ENCODE measurements at places on chromosomes 5 and 9. TPM values are rescaled to one million over a fixed set of nuclear protein-coding genes. Genes with fewer than 3 reads are reported as not detected.

LTC4S gene
- total RNA-seq, result 1.2 TPM

TLR4 gene
- 9.1 TPM for total RNA-seq

DOCK8 gene
- 4.4 TPM for total RNA-seq

MYMK gene
- total RNA-seq, result not detected

NSG2 gene
- total RNA-seq, result 0.38 TPM

RPL12 gene
- 1,189 TPM for total RNA-seq

PCDHA1 gene
- total RNA-seq, result not detected

TBCA gene
- 222 TPM for total RNA-seq

ARHGEF37 gene
- total RNA-seq, result 1.4 TPM

ANKDD1B gene
- 0.41 TPM for total RNA-seq

MSX2 gene
- total RNA-seq, result 5.6 TPM

PRSS3 gene
- total RNA-seq, result not detected

- no peak for DNase-seq
Measured at GRCh38 chr5:40679913-40680681, at the start of gene PTGER4. Gene PTGER4 (plus strand): TSS chr5:40679915. CDS start chr5:40680994, 1,079 bp downstream.

DNA sequence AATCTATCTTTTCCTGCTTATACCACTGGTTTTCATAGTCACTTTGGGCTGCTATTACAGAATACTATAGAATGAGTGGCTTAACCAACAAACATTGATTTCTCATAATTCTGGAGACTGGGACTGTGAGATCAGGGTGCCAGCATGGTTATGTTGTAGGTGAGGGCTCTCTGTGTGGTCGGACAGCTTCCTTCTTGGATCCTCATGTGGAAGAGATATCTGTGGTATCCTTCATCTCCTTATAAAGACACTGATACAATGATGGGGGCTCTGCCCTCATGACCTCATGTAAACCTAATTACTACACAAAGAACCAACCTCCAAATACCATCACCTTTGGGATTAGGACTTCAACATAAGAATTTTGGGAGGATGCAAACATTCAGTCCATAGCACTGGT, 13.9 kb upstream of the PRLR start:
- no peak for DNase-seq

GRCh38 chr5:93596676-93597490, 13.9 kb downstream of the NR2F1 start:
- DNase-seq, result no peak

DNA sequence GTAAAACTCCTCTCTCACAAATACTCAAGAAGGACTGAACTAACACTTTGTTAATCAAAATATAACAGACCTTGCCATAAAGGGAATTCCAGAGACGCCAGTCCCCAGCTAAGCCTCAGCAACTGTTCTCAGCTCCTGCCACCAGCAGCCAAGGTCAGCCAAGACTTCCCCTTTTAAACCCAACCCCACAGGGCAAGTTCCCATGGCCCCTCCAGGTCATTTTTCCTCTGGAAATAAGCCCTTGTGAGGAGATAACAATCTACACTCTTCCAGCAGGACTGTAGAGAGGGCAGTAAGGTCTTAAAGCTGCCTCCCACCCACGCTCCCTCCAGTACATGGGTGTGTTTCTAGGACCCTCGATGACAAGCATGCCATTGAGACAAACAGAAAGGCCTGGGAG, 78.3 kb downstream of the DPYSL3 start:
- no peak for DNase-seq

- no peak for DNase-seq
Measured at GRCh38 chr5:151886546-151887275, 37.9 kb downstream of the GLRA1 start.

GRCh38 chr5:140346348-140347221, at the start of gene HBEGF:
Gene HBEGF (minus strand): TSS chr5:140346603. CDS start chr5:140346328, 275 bp downstream.
- DNase-seq, result peak; percentile 42

- DNase-seq, result peak; percentile 41
Measured at GRCh38 chr9:121568343-121569265, 69.0 kb upstream of the GGTA1 start.

- DNase-seq, result no peak
Measured at GRCh38 chr5:67548520-67549295, 352.1 kb upstream of the CD180 start.

DNA sequence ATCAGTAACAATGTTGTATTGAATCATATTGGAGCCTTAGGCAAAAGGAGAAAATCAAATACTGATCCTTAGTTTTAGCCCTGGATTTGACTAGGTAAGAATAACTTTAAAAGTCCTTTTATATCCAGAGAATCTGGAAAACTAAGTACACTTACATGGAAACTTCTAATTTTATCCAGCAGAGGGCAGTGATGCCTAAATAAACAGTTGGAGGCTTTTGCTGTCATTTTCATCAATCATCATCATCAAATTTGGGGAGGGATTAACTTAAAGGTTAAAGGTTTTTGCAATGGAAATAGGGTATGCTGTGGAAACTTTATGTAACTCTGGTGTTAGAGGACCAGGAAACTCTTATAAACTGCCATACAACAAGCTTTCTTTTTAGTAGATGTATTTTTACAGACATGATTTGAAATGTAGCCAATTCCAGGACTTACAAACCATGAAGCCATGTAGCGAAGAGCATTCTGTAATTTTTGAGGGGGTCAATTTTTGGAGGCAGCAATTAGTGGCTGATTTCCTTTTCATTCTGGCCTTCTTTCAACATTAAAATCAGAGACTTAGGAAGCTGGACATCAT, 112.7 kb downstream of the OSTF1 start:
- DNase-seq, result peak; percentile 17

- DNase-seq, result no peak
Measured at GRCh38 chr5:150616024-150616470, 24.4 kb upstream of the SYNPO start.

DNA sequence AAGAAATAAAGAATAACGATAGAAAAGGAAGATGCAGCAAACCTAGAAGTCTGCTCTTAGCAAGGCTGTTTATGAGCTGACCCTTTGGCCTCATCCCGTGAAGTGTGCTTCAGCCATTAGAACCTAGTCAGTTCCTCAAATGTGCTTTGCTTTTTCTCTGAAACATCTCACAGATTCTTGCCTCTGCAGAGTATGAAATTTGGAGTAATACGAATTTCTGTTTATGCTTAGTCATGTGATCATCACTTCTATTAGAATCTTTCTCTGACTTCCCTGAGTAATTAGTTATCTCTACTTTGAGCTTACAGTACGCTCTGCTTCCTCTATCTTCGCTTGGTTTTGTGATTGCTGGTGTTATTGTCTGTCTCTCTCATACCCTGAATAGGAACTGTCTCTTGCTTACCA, 11.3 kb downstream of the CYSTM1 start:
- no peak for DNase-seq

- peak; percentile 99 for DNase-seq
Measured at GRCh38 chr9:115035841-115036612, 81.9 kb downstream of the TNC start.

- DNase-seq, result no peak
Measured at GRCh38 chr5:68405784-68406743, 190.5 kb downstream of the PIK3R1 start.

- no peak for DNase-seq
Measured at GRCh38 chr5:124410539-124411488, 335.6 kb downstream of the ZNF608 start.

- peak; percentile 94 for DNase-seq
Measured at GRCh38 chr5:172798422-172799215, 27.6 kb upstream of the DUSP1 start.

GRCh38 chr5:152883066-152883775, 478.1 kb upstream of the NMUR2 start:
- DNase-seq, result no peak

- DNase-seq, result no peak
Measured at GRCh38 chr5:112245656-112246055, 173.4 kb downstream of the EPB41L4A start.

- no peak for DNase-seq
Measured at GRCh38 chr9:112005939-112006338, 109.3 kb downstream of the UGCG start.

DNA sequence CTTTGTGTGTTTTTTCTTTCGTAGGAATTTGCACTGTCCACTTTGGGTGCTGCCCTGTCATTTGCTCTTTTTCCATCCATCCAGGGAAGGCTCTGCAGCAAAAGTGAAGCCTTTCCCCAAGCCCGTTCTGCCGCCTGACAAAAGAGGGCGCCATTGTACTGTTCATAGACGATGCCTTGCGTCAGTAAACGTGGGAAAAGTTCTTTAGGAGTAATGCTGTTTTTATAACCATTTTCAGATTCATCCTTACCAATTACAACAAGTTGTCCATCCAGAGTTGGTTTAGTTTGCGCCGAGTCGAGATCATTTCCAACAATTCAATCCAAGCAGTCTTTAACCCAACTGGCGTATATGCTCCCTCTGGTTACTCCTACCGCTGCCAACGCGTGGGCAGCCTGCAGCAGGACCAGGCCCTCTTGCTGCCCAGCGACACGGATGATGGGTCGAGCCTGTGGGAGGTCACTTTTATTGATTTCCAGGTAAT, 34.3 kb upstream of the RPS23 start:
- peak; percentile 64 for DNase-seq

DNA sequence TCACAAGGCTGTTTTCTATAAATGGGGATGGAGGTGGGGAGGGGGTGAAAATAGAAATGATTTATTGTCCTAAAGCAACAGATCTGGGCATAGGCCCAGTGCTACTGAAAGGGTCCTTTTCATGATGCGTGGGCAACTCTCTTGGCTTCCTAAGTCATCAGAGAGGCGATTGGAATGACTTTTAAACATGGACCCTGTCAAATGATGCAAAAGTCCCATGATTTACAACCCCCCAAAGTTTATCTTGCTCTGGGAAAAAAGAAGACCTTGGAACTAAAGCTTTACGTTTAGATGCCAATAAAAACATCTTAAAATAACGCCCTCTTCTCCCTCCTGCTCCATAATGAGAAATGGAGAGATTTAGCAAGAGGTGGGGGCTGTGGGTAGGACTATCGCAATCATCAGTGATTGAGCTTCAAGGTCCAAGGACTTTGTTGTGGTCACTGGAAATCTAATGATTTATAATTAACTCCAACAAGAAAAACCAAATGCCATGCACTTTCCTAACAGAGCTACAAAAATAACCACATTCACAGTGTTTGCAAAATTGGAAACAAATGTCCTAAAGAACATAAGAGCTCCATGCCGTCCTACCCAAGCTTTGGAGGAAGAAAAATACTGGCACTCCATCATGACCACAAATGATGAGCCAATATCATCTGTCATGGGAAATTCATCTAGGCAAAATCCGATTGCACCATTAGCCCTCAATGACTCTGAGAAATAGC, 167.5 kb upstream of the CLINT1 start:
- peak; percentile 90 for DNase-seq

DNA sequence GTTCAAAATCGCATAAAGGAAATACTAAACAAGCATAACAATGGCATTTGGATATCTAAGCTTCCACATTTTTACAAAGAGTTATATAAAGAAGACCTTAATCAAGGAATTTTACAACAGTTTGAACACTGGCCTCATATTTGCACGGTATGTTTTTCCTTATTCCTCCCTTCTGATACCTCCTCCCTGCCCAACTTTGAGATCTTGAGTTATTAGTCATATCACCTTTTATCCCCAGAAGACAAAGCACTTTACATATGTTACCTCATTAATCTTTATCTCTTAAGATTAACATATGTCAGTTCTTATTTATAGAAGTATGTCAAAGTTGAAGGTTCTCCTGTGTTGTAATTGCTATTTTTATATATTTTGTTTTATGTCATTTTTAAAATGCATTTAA, 29.8 kb downstream of the TDRD7 start:
- DNase-seq, result peak; percentile 1

- DNase-seq, result no peak
Measured at GRCh38 chr9:71936066-71936465, 24.6 kb downstream of the C9orf85 start.

- DNase-seq, result peak; percentile 75
Measured at GRCh38 chr5:10467281-10468198, 25.9 kb downstream of the ROPN1L start.

GRCh38 chr9:132237481-132237880, 75.6 kb downstream of the NTNG2 start:
- no peak for DNase-seq

GRCh38 chr5:45697201-45697600, 1.0 kb upstream of the HCN1 start:
- no peak for DNase-seq

DNA sequence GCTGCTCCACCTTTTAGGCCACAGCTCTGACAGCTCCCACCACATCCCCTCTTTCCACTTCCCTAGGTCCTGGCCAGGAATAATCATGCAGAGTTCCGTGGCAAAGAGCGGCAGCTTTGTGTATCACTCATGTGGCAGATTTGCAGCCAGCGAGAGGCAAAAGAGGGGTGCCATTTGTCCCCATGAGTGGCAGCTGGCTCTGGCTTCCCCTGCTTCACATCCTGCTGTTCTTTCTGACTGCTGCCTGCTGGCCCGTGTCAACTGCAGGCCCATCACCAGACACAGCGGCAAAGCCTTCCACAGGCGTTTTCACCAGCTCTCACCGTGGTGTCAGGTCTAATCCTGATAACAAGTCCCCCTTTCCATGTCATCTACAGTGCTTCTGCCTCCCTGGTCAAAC, 430.6 kb upstream of the DAP start:
- DNase-seq, result no peak

DNA sequence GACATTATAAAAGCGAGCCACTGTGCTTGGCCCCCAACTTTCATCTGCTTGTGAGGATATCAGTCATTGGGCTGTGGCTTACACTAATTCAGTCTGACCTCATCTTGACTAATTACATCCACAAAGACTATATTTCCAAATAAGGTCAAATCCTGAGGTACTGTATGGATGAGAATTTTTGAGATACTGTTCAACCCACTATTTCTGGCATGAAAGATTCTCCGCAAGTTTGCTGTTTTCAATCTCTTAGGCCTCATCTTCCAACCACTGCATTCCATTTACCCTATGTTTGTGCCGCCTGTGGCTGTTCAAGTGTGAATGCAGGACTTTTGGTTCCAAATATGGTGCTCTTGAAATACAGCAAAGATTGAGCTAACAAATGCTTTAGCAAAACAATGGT, 400.9 kb upstream of the SGCD start:
- peak; percentile 84 for DNase-seq

- DNase-seq, result peak; percentile 22
Measured at GRCh38 chr5:66851306-66851705, 255.1 kb downstream of the MAST4 start.

GRCh38 chr5:177132136-177133095, 1.2 kb upstream of the NSD1 start:
- no peak for DNase-seq

DNA sequence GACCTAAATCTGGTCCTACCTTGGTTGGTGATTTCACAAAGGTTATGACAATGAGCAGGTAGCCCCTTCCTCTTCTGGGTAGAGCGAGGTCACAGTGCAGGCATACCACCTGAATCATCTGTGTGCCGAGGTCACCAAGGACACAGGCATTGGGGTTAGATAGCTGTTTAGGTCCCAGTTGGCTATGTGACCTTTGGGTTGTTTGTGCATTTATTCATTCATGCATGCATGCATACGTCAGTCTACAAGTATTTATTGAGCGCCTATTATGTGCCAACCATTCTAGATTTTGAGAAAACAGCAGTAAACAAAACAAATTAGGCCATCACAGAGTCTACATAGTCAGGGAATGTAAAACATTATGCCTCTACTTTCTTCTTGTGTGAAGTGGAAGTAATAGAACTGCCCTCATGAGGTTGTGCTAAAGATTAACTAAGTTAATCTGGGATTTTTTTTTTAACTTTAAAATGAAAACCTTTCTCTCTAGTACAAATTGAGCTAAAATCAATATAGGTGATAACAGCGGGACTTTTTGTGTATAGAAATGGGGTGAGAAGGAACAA, 104.7 kb upstream of the SLC12A2 start:
- no peak for DNase-seq
